Gastroesophageal sphincter (tissue), 4 donors: ENCODE measurements at places on chromosomes 13 and 19.
A peak's percentile ranks its signal among the peaks of the same experiment; 100 is the strongest.

DNA sequence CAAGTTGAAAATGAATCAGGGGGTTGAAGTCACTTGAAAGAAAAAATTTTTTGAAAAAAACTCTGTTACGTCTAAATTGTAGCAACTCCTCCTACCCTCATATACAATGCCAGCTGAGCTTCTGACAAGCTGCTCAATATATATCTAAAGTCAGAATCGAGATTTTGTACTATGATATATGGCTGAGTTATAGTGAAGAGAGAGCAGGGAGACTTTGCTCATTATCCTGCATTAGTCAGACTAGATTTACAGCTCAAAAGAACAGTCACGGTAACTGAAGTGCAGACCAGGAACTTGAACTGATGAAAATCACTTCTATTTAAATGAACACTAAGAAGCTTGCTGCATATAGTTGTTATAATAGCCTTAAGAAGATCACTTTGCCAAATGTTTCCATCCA is 153.1 kb downstream of the LACC1 start:
- no peaks in the 10 kb centered on the region for H3K27me3 ChIP-seq
- H3K27ac ChIP-seq, result no peak overlapping the region
- H3K4me1 ChIP-seq, result no peaks in the 10 kb centered on the region
- H3K36me3 ChIP-seq, result no peaks in the 10 kb centered on the region
- ATAC-seq, result no peak

- peak; percentile 81 for ATAC-seq
- no peaks in the 10 kb centered on the region for H3K27me3 ChIP-seq
- no peak overlapping the region for H3K4me3 ChIP-seq
- no peaks in the 10 kb centered on the region for H3K36me3 ChIP-seq
- no peak overlapping the region for H3K27ac ChIP-seq
Measured at GRCh38 chr13:101649488-101650126, 197.1 kb downstream of the ITGBL1 start.

GRCh38 chr19:2610637-2611482 is 91.6 kb downstream of the GNG7 start:
- H3K36me3 ChIP-seq, result no peaks in the 10 kb centered on the region
- H3K4me3 ChIP-seq, result peak overlapping the region; percentile 56
- peak overlapping the region; percentile 91 for H3K27ac ChIP-seq

- no peak overlapping the region for H3K4me3 ChIP-seq
- no peak overlapping the region for H3K27ac ChIP-seq
- H3K36me3 ChIP-seq, result no peaks in the 10 kb centered on the region
- no peaks in the 10 kb centered on the region for H3K27me3 ChIP-seq
- H3K4me1 ChIP-seq, result no peaks in the 10 kb centered on the region
Measured at GRCh38 chr19:55275851-55276719, 3.8 kb downstream of the HSPBP1 start.

DNA sequence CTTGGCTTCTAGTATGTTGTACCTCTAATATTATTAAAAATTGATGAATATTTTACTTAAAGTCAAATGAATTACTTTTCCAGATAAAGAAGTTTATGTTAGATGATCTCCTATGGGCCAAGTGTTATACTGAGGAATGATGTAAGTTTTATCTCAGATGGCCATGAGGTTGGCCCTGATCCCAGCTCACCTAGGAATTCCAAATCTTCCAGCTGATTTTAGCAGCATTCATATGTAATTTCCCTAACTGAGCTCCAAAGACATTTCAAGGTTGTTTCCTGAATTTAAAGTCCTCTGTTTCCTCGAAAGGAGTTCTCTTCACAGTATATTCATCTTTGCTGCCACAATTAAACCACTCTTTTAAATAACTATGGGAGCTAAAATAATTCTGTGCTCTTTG is 1670.4 kb upstream of the SPRY2 start:
- H3K27ac ChIP-seq, result no peak overlapping the region
- H3K4me3 ChIP-seq, result no peak overlapping the region
- no peak for ATAC-seq
- no peaks in the 10 kb centered on the region for H3K36me3 ChIP-seq
- H3K4me1 ChIP-seq, result no peaks in the 10 kb centered on the region

GRCh38 chr19:8097681-8098567 is 45.4 kb downstream of the CCL25 start:
- no peaks in the 10 kb centered on the region for H3K4me1 ChIP-seq

DNA sequence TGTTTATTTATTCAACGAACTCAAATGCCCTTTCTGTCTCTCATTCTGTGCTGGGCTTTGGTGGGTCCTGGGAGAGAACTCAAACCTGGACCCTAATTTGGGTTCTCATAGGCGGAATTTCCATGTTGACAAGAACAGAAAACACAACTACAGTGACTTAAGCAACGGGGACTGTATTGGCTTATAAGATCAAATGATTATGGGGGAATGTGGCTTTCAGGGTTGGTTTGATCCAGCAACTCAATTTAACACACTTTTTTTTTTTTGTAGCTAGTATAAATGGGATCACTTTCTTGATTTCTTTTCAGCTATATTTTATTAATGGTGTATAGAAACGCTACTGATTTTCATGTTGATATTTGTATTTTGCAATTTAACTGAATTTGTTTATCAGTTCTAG is 9.9 kb downstream of the FCHO1 start:
- peaks cover 8% of the 10 kb centered on the region for H3K4me1 ChIP-seq
- no peak for ATAC-seq
- no peak overlapping the region for H3K4me3 ChIP-seq
- H3K36me3 ChIP-seq, result no peaks in the 10 kb centered on the region
- H3K27ac ChIP-seq, result no peak overlapping the region
- H3K27me3 ChIP-seq, result peaks cover 22% of the 10 kb centered on the region

DNA sequence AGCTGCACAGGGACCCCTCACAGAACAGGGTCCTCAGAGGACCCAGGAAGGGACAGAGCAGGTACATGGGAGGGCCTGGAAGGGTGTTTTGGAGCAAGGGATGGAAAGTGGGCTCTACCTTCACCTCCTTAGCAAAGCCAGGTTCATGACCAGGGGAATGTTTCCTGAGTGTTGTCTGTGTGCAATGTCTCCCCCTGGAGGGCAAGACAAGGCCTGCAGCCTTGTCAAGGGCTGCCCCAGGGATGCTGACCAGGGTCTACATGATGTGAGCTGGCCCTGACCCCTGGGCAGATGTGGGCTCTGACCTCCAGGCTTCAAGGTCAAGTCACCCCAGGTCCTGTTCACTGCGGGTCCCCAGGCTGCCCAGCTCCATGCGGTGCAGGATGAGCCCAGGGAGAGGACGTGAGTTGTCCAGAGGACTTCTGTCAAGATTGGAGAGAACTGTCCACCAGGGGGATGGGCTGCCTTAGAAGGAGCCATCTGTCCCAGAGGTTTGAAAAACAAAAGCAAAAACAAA is 1.0 kb upstream of the CEACAM1 start:
- H3K36me3 ChIP-seq, result no peaks in the 10 kb centered on the region
- no peaks in the 10 kb centered on the region for H3K4me1 ChIP-seq
- ATAC-seq, result peak; percentile 39
- no peaks in the 10 kb centered on the region for H3K27me3 ChIP-seq

DNA sequence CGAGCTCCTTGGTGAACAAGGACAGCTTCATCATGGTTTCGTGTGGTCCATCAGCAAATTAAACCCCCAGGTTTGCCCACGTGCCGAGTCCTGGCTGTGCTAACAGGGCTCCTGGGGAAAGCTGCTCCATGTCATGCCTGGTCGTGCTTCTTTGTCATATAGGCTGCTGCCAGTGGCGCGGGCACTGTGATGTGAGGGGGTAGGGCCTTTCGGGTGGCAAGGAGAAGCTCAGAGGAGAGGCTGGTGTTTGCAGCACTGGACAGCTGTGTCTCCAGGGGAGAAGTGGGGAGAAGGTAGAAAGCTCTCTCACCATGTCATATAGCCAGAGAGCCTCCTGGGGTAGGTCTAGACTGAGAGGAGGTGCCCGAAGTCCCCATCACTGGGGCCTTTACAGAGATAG is 13.3 kb downstream of the VSTM2B start:
- no peak overlapping the region for H3K27ac ChIP-seq
- no peaks in the 10 kb centered on the region for H3K36me3 ChIP-seq
- no peaks in the 10 kb centered on the region for H3K4me1 ChIP-seq
- ATAC-seq, result no peak
- H3K27me3 ChIP-seq, result peaks cover 63% of the 10 kb centered on the region

DNA sequence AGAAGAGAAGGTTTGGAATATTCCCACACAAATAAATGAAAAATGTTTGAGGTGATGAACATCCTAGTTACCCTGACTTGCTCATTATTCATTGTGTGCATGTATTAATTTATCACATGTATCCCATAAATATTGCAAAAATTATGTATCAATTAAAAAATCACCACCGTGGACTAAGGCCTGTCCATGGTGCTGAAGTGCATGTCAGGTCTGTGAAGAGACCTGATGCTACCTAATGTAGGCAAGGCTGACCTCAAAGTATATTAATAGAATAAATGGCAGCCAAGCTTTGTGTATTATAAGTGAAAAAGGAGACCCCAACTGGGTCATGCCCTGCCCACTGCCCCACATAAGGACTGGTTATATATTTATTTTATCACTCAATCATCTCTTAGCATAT is 34.4 kb upstream of the ZNF835 start:
- no peak overlapping the region for H3K4me3 ChIP-seq
- no peaks in the 10 kb centered on the region for H3K4me1 ChIP-seq
- H3K27me3 ChIP-seq, result no peaks in the 10 kb centered on the region
- no peak overlapping the region for H3K27ac ChIP-seq
- no peak for ATAC-seq

GRCh38 chr13:62110079-62110478 is 694.4 kb upstream of the PCDH20 start:
- H3K27me3 ChIP-seq, result no peaks in the 10 kb centered on the region
- no peak for ATAC-seq
- no peaks in the 10 kb centered on the region for H3K4me1 ChIP-seq
- no peaks in the 10 kb centered on the region for H3K36me3 ChIP-seq
- no peak overlapping the region for H3K27ac ChIP-seq
- no peak overlapping the region for H3K4me3 ChIP-seq

GRCh38 chr13:24664726-24665409 is 15.3 kb upstream of the ATP12A start:
- no peak for ATAC-seq
- H3K36me3 ChIP-seq, result no peaks in the 10 kb centered on the region
- H3K4me3 ChIP-seq, result no peak overlapping the region
- H3K27ac ChIP-seq, result no peak overlapping the region

GRCh38 chr13:46062185-46062584 is 9.6 kb upstream of the ZC3H13 start:
- no peak overlapping the region for H3K4me3 ChIP-seq
- no peak overlapping the region for H3K27ac ChIP-seq
- H3K4me1 ChIP-seq, result no peaks in the 10 kb centered on the region
- H3K27me3 ChIP-seq, result no peaks in the 10 kb centered on the region

- no peak overlapping the region for H3K4me3 ChIP-seq
- H3K27me3 ChIP-seq, result no peaks in the 10 kb centered on the region
- no peak overlapping the region for H3K27ac ChIP-seq
- no peak for ATAC-seq
- no peaks in the 10 kb centered on the region for H3K4me1 ChIP-seq
- H3K36me3 ChIP-seq, result no peaks in the 10 kb centered on the region
Measured at GRCh38 chr13:50691176-50691680, 152.3 kb downstream of the DLEU7 start.

- H3K4me1 ChIP-seq, result no peaks in the 10 kb centered on the region
- no peak overlapping the region for H3K4me3 ChIP-seq
- no peak overlapping the region for H3K27ac ChIP-seq
- no peak for ATAC-seq
Measured at GRCh38 chr19:2411709-2412108, 15.7 kb downstream of the TIMM13 start.

GRCh38 chr13:74136084-74136658 is 2.0 kb upstream of the KLF12 start:
- H3K27ac ChIP-seq, result peak overlapping the region; percentile 95
- H3K4me3 ChIP-seq, result peak overlapping the region; percentile 90
- peaks cover 22% of the 10 kb centered on the region for H3K4me1 ChIP-seq
- no peak for ATAC-seq
- no peaks in the 10 kb centered on the region for H3K27me3 ChIP-seq
- H3K36me3 ChIP-seq, result no peaks in the 10 kb centered on the region

DNA sequence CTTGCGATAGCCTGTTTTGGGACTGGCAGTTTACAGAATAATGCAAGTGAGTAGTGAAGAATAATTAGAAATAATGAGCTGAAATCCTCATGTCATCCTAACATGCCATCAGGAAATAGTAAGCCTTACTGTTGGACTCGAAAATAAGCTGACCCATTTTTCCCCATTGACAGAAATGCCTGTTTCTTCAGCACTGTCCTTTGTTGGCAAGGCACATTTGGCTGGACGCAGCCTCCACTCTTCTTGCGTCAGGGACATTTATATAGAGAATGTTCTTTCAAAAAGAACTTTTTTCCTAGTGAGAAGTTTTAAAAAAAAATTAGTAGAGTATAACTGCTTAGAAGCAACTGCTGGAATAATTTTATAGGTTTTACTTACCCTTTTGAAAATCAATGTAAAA is 47.1 kb downstream of the ARHGAP35 start:
- H3K4me1 ChIP-seq, result peaks cover 14% of the 10 kb centered on the region
- H3K27me3 ChIP-seq, result no peaks in the 10 kb centered on the region
- peak; percentile 72 for ATAC-seq
- H3K4me3 ChIP-seq, result no peak overlapping the region

DNA sequence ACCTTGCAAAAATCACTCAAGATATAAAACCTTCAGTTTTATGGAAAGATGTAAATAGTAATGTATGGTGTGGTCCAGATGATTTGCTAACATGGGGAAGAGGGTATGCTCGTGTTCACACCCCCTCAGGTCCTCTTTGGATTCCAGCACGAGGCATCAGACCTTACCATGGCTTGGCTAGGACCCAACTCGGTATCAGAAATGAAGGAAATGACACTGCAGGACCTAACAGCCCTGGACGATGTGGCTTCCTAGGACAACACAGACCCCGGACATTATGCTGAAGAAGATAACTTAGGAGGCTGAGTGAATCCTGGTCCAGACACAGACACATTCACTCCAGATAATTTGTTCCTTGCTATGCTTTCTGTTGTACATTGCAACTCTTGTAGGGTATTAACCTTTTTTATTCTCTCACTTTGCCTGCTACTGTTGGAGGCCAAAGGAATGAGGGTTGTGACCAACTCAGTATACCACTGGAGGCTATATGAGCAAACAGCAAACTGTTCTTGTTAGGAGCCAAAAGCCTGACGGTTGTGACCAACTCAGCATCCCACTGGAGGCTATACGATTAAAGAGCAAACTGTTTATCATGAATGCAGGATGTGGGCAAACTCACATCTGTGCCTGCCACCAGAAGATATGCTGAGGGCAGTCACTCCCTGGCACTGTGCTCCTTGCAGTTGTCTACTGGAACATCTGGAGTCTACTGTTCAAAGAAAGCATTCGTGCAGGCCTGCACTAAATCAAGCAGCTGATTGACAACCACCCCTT is 121.7 kb downstream of the ZNF429 start:
- H3K4me3 ChIP-seq, result no peak overlapping the region
- no peak for ATAC-seq
- no peak overlapping the region for H3K27ac ChIP-seq

DNA sequence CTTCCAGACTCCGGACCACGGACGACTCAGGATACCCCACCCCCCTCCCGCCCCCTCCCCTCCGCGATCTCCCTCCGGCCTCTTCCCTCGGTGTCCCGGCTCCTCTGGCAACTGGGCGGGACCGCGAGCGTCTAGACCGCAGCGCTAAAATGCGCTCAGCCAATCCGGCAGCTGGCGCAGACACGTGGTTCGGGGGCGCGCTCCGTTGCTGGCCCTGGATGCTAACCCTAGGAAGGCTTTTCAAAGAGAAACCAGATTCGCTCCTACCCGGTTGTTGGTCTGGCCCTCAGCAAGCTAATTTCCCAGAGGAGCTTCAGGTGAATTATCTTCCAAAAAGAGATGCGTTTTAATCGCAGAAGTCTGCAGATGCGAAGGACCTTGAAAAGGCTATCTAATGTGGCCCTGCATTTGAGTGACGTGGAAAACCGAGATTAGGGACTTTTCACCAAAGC is at the start of gene DZIP1:
TSS of gene DZIP1 (minus strand) at position 106 of the 452 bp plus-strand sequence. CDS start 2,677 bp downstream, outside the sequence.
- peak within 1 kb of the TSS; percentile 80 for H3K4me3 ChIP-seq
- H3K36me3 ChIP-seq, result no peaks in the 10 kb centered on the region
- peaks cover 24% of the 10 kb centered on the region for H3K27me3 ChIP-seq
- ATAC-seq, result peak; percentile 92
- peaks cover 40% of the 10 kb centered on the region for H3K4me1 ChIP-seq
- peak within 1 kb of the TSS; percentile 81 for H3K27ac ChIP-seq
